Colonic mucosa (tissue), 4 donors: ENCODE measurements at places on chromosomes 3 and 15. TPM values are rescaled to one million over a fixed set of nuclear protein-coding genes. Genes with fewer than 3 reads are reported as not detected.

The APOD gene
- total RNA-seq = 13.1 TPM

GRCh38 chr3:159645874-159646273 is 342.8 kb upstream of the IL12A start:
- DNase-seq = no peak

GRCh38 chr3:18510947-18511346 is 85.8 kb upstream of the SATB1 start:
- DNase-seq = no peak

GRCh38 chr3:84442533-84442932 is 516.3 kb upstream of the CADM2 start:
- DNase-seq = no peak
